ENCODE measurements at places on chromosomes 2 and 18.
A peak's percentile ranks its signal among the peaks of the same experiment; 100 is the strongest.

DNA sequence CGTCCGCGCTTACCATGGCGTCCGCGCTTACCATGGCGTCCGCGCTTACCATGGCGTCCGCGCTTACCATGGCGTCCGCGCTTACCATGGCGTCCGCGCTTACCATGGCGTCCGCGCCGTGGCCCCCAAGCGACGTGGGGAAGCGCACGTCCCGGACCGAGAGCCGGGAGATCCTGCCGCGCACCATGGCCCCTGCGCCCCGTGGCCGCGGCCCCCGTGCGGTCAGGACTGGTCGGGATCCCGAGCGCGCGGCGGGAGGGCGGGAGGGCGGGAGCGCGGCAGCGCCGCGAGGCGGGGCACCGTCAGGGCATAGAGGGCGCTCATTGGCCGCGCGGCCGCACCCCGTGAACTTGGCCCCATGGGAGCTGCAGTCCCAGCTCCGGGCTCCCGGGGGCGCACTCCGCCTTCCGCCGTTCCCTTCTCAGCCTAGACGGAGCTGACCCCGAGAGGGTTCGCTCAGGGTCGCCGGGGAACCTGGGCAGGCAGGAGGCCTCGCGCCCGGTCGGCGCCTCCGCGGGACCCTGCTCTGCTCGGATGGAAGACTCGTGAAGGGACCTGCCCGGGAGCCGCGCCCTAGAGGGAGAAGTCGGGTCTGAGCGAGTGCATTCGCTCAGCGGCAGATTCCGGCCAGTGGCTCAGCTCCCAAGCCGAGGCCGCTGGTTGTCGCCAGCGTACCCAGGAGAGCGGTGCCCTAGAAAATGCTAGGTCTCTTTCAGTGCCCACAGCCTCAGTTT lies at the start of gene ENOSF1:
Gene ENOSF1, minus strand, starts transcription at position 230 of the 734 bp plus-strand sequence. Its CDS starts 43 bp downstream, at position 187.
- peak; percentile 69 for DNase-seq

DNA sequence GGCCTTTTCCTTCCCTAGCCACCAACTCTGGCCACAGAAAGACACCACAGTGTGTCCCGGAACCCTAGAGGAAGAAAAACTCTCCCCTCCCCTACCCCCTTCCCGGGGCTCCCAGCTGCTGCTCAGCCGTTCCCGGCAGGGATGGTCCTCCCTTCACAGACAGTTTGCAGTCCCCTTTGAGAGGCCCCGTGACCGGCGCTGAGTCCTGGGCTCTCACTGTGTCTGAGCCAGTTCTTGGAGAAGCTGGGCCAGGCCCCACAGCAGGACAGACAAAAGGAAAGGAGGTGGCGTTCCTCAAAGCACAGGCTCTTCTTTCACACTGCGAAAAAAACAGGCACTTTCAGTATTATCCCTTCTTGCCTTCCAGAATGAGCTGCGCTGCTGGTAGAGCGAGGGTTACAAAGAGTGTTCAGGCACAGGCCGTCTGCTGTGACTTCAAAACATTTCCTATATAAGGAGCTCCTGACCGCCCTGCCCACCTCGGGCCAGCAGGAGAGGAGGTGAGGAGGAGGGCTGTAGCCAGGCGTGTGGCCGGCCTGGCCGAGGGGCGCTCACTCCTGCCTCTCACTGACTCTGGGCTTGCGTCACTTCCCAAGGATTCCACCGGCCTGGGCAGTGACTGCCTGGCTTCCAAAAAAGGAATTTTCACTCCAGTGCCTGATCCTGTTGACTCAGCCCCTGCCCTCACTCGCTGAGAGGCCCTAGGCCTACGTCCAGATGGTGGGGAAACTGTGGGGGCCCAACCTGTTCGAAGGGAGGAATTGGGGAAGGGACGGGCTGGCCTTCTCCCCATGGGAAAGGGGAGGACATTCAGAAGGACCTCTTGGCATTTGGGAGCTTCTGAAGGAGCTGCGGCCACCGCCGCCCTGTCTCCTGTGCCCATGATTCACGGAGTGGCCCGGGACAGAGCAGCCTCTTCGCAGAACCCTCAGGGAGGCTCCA lies 24.9 kb downstream of the CIDEA start:
- peak; percentile 87 for DNase-seq

DNA sequence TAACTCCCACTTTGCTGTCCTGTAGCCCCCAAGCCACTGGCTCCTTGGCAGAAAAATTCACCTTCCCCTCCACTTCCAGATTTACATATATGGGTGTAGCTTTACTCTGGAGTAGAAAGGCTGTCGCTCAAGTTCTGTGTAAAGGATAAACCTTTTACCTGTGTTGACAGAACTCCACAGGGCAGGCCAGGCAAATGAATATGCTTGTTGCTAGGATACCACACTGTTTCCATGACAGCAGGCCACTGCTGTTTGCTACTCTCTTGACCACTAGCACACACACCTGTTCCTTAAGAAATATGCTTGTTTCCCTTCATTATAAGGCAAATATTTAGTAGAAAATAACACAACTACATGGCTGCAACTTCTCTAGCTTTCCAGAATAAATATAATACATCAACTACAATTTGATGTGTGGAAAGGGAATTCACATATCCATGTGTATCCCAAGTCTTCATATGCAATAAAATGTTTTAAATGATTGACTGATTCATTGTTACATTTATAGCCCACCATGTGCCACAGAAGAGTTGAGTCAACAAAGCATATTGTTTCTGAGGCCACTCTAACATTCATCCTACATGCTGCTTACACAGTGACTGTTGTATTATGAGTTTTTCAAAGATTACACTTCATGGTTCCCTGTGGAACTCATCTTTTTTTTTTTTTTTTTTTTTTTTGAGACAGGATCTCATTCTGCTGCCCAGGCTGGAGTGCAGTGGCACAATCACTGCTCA lies 56.2 kb upstream of the ROCK1 start:
- no peak for DNase-seq

- DNase-seq = peak; percentile 80
Measured at GRCh38 chr2:111227716-111228141, 107.0 kb downstream of the BCL2L11 start.

GRCh38 chr18:79515944-79516351 lies 120.2 kb downstream of the NFATC1 start:
- no peak for DNase-seq

DNA sequence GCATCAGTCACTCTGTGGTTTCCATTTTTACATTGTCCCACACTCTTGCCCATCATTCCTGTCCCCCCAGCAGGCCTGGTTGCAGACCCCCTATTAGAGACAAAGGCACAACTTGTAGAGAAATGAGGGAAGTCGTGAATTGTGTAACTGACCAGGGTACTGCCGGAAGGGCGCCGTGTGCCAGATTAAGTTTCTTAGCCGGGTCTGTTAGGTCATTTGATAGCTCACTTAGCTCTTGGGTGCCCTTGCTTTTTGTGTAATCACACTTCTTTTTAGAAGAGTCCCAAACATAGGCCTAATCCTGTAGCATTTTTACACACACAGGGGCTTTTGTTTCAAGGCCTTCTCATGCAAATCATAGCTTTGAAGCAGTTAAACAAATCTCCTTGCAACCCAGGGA lies 87.2 kb downstream of the CTAGE1 start:
- no peak for DNase-seq
